ENCODE measurements at places on chromosomes 2 and 18.

DNA sequence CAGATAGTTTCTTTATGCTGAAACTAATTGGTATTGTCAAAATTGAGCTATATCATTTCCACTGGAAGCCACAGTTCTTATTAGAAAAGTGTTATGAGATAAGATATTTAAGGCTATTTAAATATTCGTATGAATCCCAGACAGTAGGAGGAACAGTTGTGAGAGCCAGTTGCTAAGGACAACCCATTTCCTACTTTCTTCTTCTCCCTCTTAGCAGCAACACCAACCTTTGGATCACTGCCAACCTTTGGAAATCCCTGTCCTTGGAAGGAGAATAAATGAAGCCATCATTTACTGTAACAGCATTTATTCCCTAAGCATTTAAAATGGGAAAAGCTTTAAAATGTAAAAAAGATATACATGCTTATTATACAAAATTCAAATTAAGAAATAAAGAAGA, 85.8 kb downstream of the PLCL1 start:
- DNase-seq = no peak

- DNase-seq = no peak
Measured at GRCh38 chr2:194116861-194117260, 1540.2 kb upstream of the SLC39A10 start.

GRCh38 chr2:3348767-3349166, 28.9 kb downstream of the EIPR1 start:
- DNase-seq = no peak

- no peak for DNase-seq
Measured at GRCh38 chr2:65317841-65318240, 90.2 kb downstream of the ACTR2 start.

- no peak for DNase-seq
Measured at GRCh38 chr2:127565261-127566138, 30.0 kb downstream of the MYO7B start.

DNA sequence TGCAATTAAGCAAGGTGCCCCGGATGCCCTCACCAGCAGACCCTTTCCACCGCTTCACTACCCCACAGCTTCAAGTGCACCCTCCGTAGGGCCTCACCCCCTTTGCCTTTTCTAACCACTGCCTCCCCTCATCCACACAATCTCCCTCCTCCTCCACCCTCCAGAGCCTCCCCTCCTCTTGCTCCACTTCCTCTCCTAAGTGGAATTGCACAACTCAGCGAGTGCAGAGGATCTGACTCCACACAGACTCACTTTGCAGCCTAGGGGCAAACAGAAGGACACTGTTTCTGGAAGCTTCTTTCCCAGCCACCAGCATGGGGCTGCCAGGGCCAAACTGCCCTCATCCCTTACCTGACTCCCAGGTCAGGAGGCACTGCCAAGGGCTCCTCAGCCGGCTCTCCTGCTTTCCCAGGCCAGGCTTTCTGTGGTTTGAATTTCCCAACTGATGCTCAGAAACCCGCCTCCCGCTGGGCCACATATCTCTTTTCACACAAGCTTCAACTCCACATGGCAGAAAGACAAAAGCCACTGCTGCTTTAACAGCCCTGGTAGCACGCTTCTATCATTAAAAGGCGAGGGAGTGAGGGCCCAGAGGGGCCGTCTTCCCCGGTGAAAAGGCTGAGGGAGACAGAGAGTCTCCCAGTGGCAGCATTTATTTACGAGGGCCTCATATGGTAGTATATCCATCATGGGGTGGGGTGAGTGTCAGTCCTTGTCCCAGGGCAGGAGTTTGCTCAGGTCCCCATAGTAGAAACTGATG, 74.7 kb upstream of the MGAT4A start:
- DNase-seq = peak; percentile 15

- no peak for DNase-seq
Measured at GRCh38 chr2:16195681-16196070, 255.3 kb downstream of the MYCN start.

GRCh38 chr2:160431441-160431840, 62.2 kb downstream of the RBMS1 start:
- DNase-seq = no peak

DNA sequence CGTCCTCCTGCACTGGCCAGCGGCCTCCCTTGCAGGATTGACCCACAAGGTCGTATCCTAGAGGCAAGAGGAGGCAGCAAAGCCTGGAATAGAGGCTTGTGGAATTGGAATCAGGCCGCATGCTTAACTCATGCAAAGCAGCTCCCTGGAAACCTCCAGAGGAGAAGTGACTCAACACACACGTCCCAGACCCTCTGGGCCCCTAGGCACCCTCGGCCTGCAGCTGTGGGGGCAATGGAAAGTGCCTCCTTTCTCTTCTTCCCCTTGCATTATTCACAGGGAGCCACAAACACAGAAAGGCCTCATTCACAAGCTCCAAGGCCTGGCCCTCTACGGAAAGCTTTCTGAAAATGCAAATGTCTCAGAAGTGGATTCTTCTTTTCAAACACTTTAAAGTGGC, 19.6 kb downstream of the SPATA3 start:
- no peak for DNase-seq

- DNase-seq = no peak
Measured at GRCh38 chr2:66429693-66430504, 5.0 kb upstream of the MEIS1 start.

- peak; percentile 90 for DNase-seq
Measured at GRCh38 chr2:19362755-19363473, 4.5 kb upstream of the OSR1 start.

DNA sequence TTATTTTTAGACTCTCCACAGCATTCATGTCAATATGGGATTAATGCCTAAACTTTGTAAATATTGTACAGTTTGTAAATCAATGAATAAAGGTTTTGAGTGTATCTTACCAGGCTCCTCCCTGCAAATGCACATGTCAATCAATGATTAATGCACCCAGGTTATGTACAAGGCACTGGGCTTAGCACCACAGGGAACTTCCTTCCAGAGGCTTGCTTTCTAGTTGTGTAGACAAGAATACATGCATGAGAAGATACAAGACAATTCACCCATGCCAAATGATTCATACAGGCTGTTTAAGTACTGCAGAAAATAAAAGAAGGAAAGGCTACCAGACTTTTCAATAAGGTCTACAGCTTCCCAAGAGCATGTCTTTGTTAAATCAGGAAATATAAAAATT, 114.1 kb downstream of the MMADHC start:
- no peak for DNase-seq

DNA sequence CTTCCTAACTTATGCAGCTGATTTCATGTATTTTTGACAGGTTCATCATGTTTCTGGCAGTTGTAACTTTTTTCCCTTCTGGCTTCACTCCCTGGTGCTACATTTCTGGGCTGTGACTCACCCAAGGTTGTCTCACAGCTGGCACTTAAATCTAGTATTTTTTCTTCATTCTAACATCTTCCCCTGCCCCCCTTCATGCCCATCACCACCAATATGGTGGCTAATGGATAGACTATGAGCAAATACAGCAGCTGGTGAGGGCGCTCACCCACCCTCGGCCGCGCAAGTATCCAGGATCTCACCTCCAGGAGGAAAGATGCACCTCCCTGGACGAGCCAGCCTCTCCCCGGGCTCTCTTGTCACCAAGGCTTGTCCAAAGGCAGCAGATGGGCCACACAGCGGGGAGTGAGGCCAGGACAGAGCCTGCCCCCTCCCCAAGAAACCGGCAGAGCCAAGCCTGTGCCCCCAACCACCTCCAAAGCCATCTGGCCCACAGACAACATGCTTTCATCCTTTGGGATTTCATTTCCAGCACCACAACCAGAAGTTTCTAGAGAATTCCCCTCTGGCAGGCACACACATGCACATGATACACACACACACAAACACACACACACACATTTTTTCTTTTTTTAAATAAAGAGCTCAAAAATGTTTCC, 39.1 kb downstream of the ATOH8 start:
- DNase-seq = no peak

DNA sequence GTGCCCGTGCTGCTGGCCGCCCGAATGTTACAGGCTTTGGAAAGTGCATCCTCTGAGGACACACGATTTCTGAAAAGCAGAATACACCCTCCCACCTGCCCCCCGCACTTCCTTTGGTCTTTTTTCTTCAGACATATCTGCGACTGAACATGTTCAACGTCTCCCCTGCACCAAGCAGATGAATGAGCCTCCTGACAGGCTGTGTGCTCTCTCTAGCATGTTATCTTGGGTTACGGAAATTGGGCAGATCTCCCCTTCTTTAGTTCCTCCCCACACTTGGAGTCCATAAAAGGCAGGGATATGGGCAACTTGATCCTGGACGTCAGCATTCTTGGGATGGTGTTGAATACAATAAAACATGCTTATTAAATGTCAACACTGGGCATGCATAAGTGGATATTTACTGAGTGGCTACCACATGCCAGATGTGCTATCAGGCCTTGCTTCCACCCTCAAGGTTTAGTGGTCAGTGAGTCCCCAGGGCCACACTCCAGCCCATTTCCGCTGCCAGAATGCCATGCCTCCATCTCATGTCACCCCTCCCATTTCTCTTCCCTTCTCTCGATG, 130.4 kb downstream of the TRIM43 start:
- DNase-seq = no peak

- no peak for DNase-seq
Measured at GRCh38 chr2:148360662-148361061, 283.9 kb upstream of the EPC2 start.

DNA sequence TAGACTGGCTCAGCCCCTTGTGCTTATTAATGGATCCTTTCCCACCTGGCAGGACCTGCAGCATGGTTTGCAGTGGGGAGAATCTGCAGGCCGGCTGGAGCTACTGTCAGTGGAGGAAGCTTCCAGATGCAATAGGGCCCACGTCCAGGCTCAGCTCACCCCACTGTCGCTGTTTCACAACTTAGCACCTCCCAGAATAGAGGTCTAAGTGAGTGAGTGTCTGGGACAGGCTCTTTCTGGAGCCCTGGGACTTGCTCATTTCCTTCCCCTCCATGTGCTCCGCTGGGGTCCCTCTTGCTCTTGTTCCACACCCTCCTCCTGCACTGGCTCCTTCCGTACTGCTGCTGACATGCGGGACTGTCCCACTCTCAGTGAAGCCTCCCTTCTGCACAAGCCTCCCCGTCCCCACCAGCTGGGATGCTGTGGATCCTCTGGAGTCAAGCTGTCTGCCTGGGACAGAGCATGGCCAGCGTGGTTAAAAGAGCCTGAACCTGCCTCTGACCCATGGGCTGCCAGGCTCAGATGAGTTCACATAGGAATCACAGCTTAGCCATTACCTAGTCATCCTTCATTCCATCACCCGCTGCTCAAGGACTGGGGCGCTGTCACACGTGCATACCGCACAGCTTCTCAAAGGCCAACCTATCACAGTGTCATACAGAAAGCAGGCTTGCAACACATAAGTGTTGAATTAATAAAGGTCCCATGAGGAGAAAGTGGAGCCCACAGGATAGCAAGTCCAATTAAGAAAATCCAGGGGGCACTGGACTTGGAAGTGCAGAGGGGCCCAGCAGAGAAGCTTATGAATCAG, 135.9 kb downstream of the ACKR3 start:
- DNase-seq = no peak

- DNase-seq = no peak
Measured at GRCh38 chr2:211822686-211823335, 715.8 kb downstream of the ERBB4 start.

- peak; percentile 36 for DNase-seq
Measured at GRCh38 chr18:57970356-57971095, 73.5 kb upstream of the NEDD4L start.
